Lower lobe of right lung (tissue), 2 donors: ENCODE measurements at places on chromosomes 7 and 10. TPM values are rescaled to one million over a fixed set of nuclear protein-coding genes. Genes with fewer than 3 reads are reported as not detected.

The UROS gene
- 27.0 TPM for total RNA-seq

- H3K27me3 ChIP-seq, result peaks cover 7% of the 10 kb centered on the region
- no peak overlapping the region for H3K27ac ChIP-seq
- no peak overlapping the region for H3K4me3 ChIP-seq
- no peaks in the 10 kb centered on the region for H3K36me3 ChIP-seq
- no peak for DNase-seq
Measured at GRCh38 chr10:42942279-42942950, 134.5 kb upstream of the RET start.

- H3K4me3 ChIP-seq, result peak overlapping the region; percentile 85
- peaks cover 49% of the 10 kb centered on the region for H3K4me1 ChIP-seq
- no peak for DNase-seq
- H3K36me3 ChIP-seq, result peaks cover 12% of the 10 kb centered on the region
Measured at GRCh38 chr10:1058017-1058416, 1.8 kb downstream of the WDR37 start.

GRCh38 chr7:85074-85882 is 107.1 kb upstream of the FAM20C start:
- DNase-seq, result no peak
- peaks cover 16% of the 10 kb centered on the region for H3K4me1 ChIP-seq
- no peak overlapping the region for H3K27ac ChIP-seq

GRCh38 chr7:93147363-93147762 is 822 bp downstream of the SAMD9L start:
- H3K27ac ChIP-seq, result peak overlapping the region; percentile 64
- peaks cover 36% of the 10 kb centered on the region for H3K36me3 ChIP-seq
- no peak for DNase-seq
- no peaks in the 10 kb centered on the region for H3K27me3 ChIP-seq

DNA sequence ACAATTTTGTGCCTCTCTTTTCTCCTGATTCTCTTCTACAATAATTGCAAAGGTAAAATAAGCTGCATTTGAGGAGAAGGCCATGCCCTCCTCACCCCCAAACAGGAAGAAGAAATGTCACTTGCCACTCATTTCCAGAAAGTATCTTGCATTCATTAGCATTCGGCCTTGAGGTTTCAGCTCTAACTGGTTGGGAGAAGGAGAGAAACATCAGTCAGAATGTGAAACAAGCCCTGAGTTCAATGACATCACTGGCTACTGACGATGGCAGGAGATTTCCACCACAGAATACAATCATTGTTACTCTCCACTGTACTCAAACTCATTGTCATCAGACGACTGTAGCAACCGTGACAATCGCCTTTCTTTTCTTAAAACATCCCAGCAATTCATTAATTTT is 72.8 kb downstream of the PRKCQ start:
- no peaks in the 10 kb centered on the region for H3K36me3 ChIP-seq
- no peak overlapping the region for H3K4me3 ChIP-seq
- no peak overlapping the region for H3K27ac ChIP-seq
- H3K4me1 ChIP-seq, result no peaks in the 10 kb centered on the region
- H3K27me3 ChIP-seq, result no peaks in the 10 kb centered on the region
